ENCODE measurements at places on chromosomes 3 and 15.

- DNase-seq: no peak
These were observed 46.3 kb downstream of the GABRG3 start for GRCh38 chr15:27017168-27017809.

DNA sequence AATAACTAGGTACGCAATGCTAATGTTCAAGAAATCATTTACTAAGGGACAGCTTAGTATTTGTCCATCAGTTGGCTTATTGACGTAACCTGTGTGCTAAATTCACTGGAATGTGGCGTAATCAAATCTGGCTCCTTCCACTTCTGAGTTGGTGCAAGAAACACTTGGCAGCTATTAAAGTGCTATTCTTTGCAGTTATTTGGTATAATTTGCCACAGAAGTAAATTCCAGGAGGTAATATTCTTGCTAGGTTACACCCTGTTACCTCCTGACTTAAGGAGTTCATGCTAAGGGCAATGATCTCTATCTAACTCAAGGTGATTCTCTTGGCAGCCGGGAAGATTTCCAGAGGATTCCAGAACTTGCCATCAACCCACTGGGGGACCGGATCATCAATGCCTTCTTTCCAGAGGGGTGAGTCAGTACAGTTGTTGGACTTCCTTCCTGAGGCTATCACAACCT, 25.5 kb downstream of the CHP1 start:
- no peak for DNase-seq

DNA sequence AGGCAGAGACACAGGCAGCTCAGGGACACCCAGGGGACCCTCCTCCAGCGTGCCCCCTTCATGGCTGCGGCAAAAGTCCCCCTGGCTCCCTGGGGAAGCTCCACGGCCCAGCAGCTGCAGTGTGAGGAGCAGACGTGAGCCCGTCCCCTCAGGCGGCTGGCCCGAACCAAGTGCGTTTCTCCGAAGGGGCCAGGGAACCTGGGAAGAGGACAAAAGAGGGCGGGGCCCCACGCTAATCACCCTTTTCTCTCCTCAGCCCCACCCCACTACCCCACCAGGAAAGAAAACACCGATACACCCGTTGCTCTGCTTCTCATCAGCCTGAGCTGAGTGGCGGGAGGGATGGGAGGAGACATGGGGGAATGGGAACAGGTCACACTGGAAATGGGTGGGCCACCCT, at the start of gene MUC4:
Gene MUC4, minus strand, starts transcription at position 174 of the 400 bp plus-strand sequence. Its CDS starts 112 bp downstream, at position 62.
- no peak for DNase-seq

GRCh38 chr3:52405601-52406110, 39.2 kb downstream of the SEMA3G start:
- DNase-seq: no peak

DNA sequence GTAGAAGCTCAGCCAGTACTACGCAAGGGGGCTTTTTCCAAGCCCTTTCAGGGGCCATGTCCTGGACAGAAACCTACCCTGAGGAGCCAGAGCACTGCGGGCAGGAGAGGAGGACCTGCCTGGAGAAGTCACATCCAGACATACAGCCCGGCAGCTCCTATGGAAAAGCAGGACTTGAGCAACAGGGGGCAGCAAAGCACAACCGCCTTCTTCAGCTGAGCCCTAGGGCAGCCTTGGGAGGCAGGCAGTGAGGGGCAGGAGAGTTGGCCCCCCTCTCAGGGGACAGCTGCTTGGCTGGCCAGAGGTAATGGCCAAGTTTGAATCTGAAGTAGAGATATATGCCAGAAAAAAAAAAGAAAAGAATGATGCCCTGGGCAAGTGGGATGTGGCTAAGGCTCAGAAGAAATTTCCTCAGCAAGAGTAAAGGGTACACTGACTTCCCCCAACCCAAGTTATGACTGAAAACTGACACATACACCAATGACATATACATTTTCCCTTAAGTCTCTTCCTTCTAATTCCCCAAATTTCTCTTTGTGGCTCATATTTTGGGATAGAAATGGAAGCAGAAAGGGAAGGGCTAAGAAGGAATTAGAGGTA, 56.9 kb downstream of the CYP19A1 start:
- DNase-seq: no peak

DNA sequence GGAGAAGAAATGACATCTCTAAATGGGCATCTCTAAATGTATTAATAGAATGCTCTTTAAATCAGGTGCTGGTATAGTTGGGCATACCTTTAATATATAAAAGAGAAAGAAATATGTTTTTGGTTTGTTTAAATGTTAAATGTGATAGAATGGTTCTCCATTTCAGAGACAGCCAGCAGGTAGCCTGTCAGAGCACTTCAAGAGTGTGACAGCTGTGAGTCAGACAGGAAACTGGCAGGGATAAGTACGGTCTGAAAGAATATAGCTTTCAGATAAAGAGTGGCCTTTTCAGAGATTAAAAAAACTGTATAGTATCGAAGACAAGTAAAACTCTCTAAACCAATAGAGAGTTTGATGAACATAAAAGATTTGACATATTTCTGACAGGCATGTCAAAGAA, 654.1 kb downstream of the IGSF11 start:
- DNase-seq: no peak

DNA sequence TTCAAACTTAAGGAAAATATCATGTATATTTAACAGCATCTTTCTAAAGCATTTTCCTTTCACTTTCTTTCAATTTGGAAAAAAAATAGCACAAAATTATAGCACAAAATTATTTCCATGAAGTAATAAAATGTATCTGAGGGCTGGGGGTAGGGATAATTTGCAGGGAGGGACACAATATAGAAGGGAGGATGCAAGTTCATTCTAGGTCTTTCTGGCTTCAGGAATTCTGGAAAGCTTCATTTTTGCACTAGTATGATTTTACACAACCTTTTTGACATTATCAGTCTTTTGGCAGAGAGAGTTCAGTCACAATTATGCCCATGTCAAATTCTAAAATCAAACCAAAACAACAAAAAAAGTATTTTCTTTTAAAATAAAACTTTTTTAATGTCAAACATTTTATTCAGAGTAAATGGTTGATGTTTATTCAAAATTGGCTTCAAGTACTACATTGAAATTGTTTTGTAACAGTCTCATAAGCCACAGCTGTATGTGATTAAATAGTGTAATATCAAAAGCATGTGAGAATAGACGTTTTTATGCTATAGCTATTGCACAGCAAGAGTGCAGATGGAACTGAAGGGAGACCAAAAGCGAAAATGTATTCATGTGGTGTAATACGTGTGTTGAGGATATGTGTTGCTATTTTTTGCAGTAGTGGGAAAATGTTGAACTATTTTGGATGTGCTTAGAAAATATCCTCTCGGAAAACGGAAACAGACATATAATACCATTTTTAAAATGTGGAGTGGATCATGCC, 5.8 kb downstream of the RBMS3 start:
- DNase-seq: no peak

DNA sequence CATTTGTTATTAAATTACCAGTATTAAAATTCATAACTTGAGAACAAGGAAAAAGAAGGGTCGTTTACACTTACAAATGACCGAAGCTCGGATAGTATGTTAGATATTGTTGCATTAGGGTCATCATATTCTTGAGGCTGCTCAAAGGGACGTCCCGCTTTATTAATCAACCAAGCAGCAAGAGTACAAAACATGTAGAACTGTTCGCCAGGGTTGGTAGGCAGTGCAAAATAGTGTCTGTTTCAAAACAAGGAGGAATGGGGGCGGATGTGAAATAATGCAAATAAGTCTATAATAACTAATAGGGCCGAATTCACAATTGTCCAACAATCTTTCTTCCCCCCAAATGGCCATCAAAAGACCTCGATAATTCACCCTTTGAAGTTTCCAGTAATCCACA, 2.9 kb downstream of the IFT57 start:
- DNase-seq: no peak

- no peak for DNase-seq
These were observed 34.9 kb downstream of the PRKCI start for GRCh38 chr3:170257145-170257544.

DNA sequence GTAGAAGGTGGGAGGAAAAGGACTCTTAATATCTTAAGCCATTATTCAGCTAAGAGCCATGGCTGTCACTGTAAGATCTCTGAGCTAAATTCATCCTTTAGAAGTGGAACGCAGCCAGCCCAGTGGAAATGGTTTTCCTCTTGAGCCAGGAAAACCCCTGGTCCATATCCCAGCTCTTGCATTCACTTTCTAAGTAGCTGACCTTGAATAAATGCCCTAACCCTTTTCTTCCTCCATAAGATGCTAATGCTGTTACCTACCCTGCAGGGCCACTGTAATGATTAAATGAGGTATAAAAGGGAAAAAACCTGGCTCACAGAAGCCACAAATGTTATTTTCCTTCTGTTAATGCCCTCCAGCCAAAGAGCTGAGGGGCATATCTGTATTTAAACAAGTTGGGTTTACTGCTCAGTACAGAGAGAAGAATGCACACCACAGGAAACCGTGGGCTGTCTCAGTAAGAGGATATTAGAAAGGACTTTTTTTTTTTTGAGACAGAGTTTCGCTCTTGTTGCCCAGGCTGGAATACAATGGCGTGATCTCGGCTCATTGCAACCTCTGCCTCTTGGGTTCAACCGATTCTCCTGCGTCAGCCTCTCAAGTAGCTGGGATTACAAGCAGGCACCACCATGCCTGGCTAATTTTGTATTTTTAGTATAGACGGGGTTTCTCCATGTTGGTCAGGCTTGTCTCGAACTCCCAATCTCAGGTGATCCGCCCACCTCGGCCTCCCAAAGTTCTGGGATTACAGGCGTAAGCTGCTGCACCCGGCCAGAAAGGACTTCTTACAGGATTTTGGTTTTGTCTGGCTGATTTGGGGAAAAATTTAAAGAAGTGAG, 6.8 kb downstream of the UBL7 start:
- DNase-seq: no peak

DNA sequence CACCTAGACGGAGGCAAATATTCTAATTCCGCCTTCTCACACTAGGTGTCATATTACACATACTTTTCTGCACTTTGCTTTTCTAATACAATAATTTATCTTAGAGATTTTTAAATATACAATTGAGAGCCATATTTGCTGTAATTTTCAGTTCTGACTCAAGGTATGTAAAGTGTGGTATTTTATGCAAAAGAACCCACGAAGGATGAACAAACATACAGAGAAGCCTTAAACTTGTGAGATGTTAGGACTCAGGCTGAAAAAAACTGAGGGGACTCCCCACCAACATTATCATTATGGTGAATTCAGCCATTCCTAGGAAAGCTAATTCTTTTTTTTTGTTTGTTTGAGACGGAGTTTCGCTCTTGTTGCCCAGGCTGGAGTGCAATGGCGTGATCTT, 9.6 kb downstream of the ZBTB11 start:
- DNase-seq: no peak

GRCh38 chr15:87680208-87680607, 576.3 kb downstream of the NTRK3 start:
- no peak for DNase-seq

- no peak for DNase-seq
These were observed 20.6 kb upstream of the USP3 start for GRCh38 chr15:63483521-63484371.

DNA sequence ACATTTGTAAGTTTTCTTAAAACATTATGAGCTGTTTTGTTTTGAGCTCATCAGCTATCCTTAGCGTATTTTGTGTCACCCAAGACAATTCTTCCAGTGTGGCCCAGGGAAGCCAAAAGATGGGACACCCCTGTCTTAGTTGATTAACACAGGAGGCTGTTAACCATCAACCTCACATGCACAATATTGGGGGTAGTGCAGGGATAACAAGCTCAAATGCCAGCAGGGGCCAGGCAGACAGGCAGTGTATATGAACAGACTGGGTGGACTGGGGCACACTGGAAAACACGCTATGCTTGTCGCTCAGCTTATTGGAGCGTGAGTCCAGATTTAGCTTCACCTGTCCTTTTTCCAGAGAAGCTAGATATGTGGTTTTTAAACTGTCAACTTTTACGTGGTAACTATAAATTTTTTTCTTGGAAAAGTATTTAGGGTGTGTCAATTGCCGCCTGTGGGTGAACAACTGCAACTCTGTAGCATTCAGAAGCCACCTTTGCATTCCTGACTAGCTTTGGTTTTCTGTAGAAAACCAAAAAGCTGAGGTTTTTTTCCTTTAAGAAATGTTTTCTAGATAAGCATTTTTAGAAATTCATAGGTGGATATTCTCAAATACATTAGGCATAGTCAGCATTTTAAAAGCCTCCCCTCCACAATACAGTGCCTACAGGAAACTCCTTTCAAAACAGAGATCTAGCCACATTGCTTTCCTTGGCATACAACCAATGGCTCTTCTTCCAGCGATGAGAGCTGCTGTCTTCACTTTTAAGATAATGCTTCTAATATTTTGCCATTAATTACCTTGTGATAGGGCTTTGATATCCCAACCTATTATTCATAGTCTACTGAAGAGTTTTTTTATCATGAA, 14.6 kb downstream of the PSMD6 start:
- no peak for DNase-seq

DNA sequence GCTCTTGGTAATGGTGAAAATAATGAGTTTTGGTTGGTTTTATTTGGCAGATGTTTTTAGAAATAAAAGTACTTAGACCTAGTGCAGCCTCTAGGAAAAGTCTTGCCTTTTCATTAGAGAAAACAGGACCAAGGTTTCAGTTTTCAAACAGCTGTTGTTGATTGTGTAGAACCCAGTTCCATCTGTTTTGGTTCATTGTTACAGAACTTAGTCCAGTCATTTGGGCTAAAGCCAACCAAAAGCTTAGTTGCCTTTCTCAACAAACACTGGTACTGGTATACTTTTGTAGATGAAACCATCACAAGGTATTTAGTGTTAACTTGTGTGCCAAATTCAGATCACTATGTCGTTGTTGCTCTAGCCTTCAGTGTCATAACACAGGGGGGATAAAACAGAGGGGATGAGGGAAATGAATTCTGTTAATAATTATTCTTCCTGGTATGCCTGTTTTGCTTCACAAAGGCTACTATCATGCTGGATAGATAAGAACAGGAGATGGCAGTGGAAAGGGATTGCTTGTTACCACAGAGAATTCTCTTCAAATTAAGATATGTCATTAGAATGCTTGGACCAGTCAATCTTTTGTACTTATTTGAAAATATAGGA, 12.6 kb upstream of the APH1B start:
- no peak for DNase-seq

DNA sequence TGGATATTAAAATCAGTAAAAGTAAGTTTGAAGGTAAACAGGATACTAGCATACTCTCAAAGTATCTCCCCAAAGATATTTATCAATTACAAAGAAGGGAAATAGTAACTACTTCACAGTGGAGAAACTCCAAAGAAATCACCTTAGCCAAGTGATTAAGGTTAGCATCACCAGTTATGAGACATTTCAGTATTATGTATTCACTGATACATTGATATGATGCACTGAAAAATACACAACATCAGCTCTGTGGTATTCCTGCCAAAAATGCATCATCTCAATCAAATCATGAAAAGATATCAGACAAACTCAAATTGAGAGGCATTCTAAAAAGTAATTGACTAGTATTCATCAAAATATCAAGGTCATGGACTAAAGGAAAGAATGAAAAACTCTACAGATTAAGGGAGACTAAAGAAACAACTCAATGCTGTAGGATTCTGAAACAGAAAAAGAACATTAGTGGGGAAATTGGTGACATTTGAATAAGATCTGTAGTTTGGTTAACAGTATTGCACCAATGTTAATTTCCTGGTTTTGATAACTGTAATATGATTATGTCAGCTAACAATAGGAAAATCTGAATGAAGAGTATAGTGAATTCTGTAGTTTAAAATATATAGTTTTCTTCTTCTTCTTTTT, 215.4 kb downstream of the UACA start:
- no peak for DNase-seq
